T-helper 2 cell treated with Interferon-gamma antibody and Interleukin-4, amounts not matched to agents 100 ng/mL and 5 ng/mL, for 36 hours (primary cell): ENCODE measurements at places on chromosomes 16 and 17. TPM values are rescaled to one million over a fixed set of nuclear protein-coding genes. Genes with fewer than 3 reads are reported as not detected.

MYO15B gene
- 53.8 and 55.5 TPM in 2 replicates for total RNA-seq

KRT9 gene
- total RNA-seq = not detected in 2 replicates

MARVELD3 gene
- total RNA-seq = not detected in 2 replicates

CDH1 gene
- total RNA-seq = 0.36 and 0.73 TPM in 2 replicates

BHLHA9 gene
- total RNA-seq = not detected in 2 replicates

KCNH6 gene
- total RNA-seq = not detected in 2 replicates

TP53TG3C gene
- total RNA-seq = not detected in 2 replicates

APOBR gene
- 23.1 and 24.0 TPM in 2 replicates for total RNA-seq

FNDC8 gene
- not detected in 2 replicates for total RNA-seq

KRTAP17-1 gene
- not detected in 2 replicates for total RNA-seq

NPIPA5 gene
- total RNA-seq = 14.1 and 18.6 TPM in 2 replicates

CES5A gene
- total RNA-seq = not detected in 2 replicates

SETD1A gene
- total RNA-seq = 29.7 and 30.2 TPM in 2 replicates

CDH15 gene
- total RNA-seq = not detected in 2 replicates

RAC3 gene
- 10.0 and 12.3 TPM in 2 replicates for total RNA-seq

RNPS1 gene
- 299 and 307 TPM in 2 replicates for total RNA-seq

MAF gene
- 46.2 and 47.6 TPM in 2 replicates for total RNA-seq

CDR2L gene
- 0.64 and 0.73 TPM in 2 replicates for total RNA-seq

SULT1A4 gene
- total RNA-seq = 3.2 and 9.8 TPM in 2 replicates

ZNHIT3 gene
- 35.2 and 36.6 TPM in 2 replicates for total RNA-seq

CDRT15 gene
- not detected in 2 replicates for total RNA-seq

PKMYT1 gene
- total RNA-seq = 124 and 125 TPM in 2 replicates

KRT31 gene
- not detected in 2 replicates for total RNA-seq
